ENCODE measurements at places on chromosomes 3 and 15.

DNA sequence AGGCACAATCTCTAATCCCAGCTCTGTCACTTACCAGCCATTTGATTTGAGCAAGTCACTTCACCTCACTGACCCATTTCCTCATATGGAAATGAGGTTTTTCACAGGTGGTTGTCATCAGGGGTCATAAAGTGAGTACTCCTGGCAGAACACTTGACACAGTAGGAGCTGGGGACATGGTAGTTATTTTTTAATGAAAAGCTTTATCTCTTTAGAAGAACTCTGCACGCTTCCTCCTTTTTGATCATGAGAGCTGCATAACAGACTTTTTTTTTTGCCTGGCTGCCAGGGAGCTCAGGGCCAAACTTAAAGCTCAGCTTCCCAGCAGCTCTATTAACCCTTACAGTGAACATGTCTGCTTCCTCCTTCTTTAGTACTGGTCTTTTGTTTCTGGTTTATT lies 8.4 kb downstream of the VWA5B2 start:
- DNase-seq, result no peak

DNA sequence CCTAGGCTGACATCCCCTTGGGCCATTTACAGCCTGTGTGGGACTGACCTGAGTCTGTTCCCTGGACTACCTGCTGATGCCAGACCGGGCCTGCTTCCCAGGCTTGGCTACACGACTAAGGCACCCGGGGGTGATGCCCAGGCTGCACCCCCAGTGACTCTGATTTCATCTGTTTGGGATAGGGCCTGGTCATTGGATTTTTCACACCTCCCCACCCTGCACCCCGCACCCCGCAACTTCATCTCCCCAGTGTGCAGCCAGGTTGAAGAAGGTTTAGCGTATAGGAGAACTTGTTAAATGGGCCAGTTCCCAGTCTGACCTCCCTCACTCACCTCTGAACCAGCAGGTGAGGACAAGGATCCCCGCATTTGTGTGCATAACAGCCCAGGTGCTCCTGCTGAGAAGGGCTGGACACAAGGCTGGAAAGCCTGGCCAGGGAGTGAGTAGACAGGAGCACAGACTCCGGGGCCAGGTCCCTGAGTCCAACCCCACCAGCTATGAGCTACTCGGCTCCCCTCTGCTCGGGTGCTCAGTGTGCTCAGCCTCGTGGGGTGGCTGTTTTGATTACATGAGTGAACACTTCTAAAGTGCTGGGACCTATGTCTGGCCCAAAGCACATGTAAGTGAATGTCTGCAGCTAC lies 18.5 kb downstream of the SLC6A20 start:
- no peak for DNase-seq

DNA sequence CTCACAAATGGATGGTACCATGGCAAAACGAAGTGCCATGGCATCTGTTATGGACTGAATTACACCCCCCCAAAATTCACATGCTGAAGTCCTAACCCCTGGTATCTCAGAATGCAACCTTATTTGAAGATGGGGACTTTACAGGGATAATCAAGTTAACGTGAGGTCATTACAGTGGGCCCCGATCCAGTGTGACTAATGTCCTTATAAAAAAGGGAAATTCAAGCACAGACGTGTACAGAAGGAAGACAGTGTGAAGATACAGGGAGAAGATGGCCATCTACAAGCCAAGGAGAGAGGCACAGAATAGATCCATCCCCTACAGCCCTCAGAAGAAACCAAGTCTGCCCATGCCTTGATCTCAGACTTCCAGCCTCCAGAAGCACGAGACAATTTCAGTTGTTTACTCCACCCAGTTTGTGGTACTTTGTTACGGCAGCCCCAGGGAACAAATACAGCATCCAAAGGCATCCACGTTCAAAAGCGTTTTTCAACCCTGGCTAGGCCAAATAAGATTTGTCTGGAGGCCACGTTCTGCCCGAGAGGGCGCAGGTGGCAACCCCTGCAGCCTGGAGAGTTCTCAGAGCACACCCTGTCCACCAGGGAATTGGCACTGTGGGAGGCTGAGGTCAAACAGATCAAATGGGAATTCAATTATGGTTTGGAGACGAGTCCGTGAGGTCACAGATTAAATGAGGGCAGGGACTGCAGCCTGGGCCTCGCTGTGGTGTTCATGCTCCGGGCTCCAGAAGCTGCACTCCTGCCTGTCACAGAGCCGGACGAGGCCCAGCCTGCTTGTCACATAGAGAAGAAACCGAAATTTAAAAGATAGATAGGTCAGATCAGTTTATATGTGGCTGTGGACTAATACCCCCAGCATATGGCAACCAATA lies 494.8 kb downstream of the SHQ1 start:
- DNase-seq, result no peak

DNA sequence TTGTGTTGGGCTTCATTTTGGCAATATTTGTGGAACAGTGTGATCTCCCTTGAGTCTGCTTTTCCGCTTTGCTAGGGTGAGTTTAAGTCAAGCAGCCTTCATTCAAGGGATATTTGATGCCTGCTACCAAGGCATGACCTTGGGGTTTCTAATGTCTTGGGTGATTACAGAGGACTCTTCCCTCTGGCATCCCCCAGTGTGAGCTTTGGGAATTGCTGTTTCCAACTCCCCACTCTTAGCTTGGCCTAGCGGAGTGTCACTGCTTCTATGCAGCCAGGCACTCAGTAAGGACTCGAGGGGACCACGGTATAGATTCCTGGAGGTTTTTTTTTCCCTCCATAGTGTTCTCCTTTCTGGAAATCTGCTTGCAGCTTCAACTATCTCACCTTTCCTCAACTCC lies 21.1 kb downstream of the GCNT3 start:
- no peak for DNase-seq

- DNase-seq, result no peak
Observed at GRCh38 chr3:32640939-32641338, 44.0 kb upstream of the CNOT10 start.

DNA sequence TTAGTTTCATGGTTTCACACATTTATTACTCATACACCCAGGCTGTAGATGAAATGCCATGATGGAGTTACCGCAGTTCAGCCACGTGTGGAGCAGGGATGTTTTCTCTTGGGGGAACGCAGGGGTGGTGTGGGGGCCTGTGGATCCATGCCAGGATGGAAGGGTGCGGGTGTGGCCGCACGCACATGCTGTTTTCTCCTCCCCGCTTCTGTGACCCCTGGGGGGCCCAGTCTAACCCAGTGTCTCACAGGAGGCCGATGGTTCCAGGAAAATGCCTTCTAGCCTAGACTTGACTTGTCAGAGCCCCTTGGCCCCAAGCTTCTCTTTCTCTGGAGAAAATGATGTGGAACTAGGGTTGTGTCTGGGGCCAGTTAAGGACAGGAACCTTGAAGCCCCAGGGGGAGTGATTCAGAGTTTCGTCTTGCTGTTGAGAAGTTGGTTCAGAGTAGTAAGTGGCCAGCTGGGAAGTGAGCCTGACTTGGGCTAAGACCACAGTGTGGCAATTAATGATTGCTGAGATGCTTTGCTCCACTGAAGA lies 240.4 kb upstream of the BHLHE40 start:
- DNase-seq, result no peak

- DNase-seq, result no peak
Observed at GRCh38 chr3:52345521-52346109, 29.5 kb downstream of the DNAH1 start.

DNA sequence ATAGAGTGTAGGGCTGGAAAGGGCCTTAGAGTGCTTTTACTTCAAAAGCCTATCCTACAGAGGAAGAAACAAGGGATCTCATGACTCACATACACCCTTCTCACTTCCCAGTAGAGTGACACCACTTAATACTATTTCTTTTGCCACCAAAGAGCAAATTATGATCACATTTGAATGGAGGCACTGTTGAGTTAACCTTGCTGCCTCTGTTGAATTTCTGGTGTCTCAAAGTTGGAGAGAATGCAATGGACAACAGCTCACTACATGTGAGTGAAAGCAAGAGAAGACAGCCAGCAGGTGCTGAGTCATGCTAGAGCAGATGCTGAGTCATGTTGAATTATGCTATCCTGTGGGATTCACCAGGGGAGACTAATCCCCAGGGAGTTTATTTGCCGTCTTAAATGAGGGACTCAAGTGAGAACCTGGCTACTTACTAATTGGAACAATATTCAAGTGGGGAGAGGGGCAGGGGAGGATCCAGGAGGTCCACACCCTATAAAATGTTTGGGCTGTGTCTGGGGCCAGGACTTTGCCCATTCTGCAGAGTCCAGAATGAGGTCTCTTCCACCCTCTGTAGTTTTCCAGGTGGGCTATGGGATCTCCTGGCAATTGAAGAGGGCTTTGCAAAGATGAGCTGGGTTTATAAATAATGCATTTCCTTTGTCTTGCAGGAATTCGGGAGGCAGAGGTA lies 35.8 kb downstream of the ST8SIA2 start:
- no peak for DNase-seq

- no peak for DNase-seq
Observed at GRCh38 chr3:65564483-65564882, 474.2 kb downstream of the MAGI1 start.

GRCh38 chr3:129333891-129334290 lies 55.2 kb downstream of the HMCES start:
- no peak for DNase-seq

DNA sequence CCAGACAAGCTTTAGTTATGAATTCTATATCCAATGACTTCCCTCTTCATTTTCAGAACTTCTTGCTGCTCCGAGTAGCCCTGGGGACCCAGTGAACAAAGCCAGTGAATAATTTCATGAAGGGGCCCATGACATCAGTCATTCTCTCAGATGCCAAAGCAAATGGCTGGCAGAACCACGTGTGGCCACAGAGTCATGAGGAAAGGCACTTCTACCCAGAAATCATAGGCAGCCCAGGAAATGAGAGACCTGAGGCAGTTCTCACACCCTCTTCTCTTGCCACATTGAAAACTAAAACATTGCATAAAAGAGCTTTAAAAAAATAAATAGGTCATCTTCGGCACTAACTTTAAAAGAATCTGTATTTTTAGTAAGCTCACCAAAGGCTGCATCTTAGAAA lies 4.3 kb upstream of the UACA start:
- no peak for DNase-seq

- DNase-seq, result no peak
Observed at GRCh38 chr3:50525987-50526386, 22.6 kb upstream of the CACNA2D2 start.

DNA sequence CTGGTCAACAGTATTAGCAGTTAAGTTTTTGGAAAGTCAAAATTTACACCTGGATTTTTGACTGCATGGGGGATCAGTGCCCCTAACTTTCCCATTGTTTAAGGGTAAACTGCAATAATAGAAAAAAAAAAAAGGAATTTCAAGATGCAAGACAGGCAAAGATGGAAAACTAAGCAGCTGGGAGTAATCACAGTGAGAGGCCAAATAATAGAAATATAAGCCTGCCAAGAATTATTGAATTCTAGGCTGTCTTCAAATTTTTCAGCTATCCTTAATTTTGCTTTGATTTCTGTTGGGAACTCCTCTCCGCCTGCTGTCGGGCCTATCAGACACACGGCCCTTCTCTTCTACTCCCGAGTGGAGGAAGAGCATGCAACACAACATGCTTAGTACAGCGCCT lies 215.5 kb upstream of the LMCD1 start:
- no peak for DNase-seq

GRCh38 chr3:114418724-114419543 lies 125.1 kb downstream of the TIGIT start:
- DNase-seq, result peak; percentile 53

DNA sequence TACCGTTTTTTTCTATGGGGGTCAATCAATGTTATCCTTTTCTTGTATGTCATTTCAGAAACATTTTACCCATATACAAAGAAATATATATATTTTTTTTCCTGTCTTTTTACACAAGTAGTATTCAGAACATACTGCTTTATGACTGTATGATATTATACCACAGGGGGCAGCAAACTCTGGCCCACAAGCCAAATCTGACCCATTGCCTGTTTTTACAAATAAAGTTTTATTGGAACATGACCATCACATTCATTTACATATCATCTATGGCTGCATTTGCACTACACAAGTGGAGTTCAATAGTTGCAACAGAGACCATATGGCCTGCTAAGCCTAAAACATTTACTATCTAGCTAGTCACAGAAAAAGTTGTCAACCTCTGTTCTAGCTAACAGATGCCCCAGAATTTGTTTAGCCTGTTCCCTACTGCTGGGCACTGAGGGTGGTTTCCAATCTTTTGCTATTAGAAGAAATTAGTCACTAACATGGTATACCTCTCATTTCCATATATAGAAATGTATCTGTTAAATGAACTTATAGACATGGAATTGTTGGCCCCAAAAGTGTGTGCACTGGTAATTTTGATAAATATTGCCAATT lies 57.7 kb downstream of the BFSP2 start:
- DNase-seq, result no peak

DNA sequence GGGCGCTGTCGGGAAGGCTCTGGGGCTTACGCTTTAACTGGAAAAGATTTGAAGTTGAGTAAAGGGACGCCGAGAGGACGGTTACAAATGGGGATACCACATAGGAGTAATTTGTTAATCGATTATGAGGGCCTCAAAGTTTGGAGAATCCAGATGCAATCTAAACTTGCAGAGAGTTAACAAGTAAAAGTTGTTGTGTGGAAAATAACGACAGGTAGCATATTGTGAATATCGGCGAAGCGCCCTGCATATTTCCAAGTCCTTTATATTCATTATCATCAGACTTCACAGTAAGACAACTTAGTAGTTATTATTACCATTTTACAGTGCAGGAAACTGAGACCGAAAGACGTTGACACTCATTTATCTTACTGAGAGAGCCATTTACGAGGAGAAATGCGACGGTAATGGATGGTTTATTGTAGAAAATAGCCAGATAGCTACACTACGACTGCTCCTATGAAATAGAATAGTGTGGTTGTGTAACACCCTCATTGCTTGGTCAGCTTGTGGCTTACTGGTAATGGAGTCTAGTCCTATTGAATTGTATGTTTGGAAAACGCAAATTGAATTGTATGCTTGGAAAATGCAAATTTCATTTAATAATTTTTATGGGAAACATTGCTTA lies 700 bp downstream of the MKRN2 start:
- DNase-seq, result no peak

DNA sequence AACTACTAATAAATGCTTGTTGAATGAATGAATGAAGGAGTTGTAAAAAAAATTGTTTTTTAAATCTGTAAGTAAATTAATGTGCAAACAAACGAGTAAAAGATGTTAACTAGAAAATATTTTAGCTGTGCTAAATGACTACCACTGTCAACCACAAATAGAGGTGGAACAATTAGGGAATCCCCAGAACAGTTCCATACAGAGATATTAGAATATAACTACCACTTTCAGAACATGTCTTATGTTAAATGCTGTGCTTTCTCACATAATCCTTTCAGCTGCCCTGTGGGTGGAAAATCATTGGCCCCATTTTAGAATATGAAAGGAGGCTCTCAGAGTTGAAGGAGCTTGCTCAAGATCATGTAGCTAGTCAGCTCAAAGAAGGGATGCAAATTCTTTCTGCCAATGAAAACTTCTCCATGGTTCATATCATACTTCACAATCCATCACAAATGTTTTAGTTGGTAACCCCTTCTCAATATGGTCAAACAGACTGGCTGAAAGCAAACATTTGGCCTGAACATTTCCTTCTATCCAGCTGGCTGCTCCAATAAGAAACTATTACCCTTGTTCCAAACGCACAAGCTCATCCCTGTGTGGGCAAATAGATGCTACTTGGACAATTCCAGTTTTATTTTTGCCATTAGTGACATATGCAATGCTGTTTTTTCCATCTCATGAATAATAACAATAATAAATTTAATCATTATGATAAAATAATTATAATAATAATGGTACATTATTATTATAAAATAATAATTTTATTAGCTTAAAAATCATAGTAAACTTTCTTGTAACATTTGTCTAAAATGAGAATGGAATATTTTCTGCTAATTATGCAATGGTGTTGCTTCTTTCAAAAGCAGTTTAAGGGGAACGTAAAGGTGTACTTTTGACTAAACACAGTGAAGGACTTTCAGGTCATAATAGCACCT lies 290.4 kb upstream of the STT3B start:
- DNase-seq, result no peak

GRCh38 chr3:193348686-193349085 lies 29.9 kb downstream of the ATP13A5 start:
- no peak for DNase-seq
